ENCODE measurements at places on chromosomes 12 and 14.
A peak's percentile ranks its signal among the peaks of the same experiment; 100 is the strongest.

DNA sequence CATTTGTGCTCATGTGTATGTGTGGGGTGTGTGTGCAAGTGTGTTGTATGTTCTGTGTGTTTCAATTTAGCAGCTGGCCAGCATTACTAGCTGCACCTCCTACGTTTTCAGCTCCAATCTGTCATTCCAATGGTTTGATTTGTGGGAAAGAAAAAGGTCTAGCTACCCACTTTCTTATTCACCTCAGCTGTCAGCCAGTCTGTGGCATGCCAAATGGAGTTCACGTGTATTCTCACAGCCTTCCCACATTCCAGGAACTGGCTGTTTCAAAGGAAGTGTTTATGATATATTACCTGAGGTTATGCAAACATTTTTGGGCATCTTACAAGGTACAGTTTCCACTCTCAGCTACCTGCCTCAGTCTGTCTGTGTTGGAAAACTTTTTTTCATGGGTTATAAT is 220.2 kb upstream of the CPNE8 start:
- no peak for DNase-seq

GRCh38 chr12:57611108-57611826 is at the start of gene ARHGEF25:
TSS of gene ARHGEF25 (plus strand) at chr12:57611435. CDS start at chr12:57611895, 460 bp downstream.
- peak; percentile 60 for DNase-seq

DNA sequence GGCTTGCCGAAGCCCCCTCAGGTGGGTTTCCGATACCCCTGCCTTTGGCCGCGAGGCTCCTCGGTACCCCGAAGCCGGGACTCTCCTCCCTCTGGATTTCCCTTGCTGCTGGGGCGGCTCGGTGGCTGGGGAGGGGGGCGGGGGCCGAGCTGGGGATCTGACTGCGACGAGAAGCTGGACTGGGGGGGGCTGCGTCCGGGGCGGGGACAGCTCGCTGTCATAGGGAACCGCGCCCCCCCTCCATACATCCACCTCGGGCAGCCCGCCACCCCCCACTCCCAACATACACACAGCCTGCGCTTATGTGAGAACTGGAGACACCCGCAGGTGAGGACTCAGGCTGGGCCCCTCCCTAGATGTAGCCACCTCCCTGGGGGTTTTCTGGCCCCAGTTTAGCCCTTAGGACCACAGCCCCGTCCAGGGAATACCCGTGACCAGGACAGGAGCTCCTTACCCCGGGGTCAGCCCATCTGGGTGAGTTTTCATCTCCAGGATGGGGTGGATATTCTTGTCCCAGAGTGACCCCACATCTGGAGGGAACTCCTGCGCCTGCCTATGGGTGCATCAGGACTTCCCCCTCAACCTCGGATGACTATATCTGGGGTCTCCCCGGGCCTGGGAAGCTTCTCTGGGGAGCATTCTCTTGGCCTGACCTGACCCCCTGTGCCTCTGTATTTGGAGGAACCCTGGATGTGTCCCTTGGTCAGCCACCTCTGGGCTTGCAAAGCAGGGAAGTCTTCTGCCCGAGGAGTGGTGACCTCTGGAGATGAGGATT is 687 bp downstream of the ASIC1 start:
- no peak for DNase-seq

DNA sequence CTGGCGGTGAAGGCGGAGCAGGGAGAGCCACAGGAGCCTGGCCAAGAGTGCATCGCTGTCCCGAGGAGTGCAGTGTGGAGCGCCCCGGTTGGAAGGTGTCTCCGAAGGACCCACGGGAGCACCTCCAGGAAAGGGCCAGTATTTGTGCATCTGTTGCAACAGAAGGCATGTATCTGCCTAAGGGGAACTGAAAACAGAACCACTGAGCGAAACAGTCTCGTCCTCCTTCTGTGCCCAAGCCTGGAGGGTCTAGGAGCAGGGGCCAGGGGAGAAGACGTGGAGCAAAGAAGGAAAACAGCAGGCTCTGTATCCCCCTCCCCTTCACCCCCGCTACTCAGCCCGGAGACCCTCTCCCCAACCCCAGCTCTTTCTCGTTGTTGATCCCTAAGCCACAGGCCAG is 5.3 kb upstream of the LRRC10 start:
- DNase-seq = no peak

- no peak for DNase-seq
Observed at GRCh38 chr14:82094829-82095345, 561.2 kb upstream of the SEL1L start.

GRCh38 chr12:109458086-109458485 is 19.0 kb downstream of the KCTD10 start:
- DNase-seq = no peak

GRCh38 chr14:58637040-58637390 is 747 bp upstream of the DACT1 start:
- no peak for DNase-seq

- no peak for DNase-seq
Observed at GRCh38 chr14:85487215-85487614, 42.7 kb upstream of the FLRT2 start.

DNA sequence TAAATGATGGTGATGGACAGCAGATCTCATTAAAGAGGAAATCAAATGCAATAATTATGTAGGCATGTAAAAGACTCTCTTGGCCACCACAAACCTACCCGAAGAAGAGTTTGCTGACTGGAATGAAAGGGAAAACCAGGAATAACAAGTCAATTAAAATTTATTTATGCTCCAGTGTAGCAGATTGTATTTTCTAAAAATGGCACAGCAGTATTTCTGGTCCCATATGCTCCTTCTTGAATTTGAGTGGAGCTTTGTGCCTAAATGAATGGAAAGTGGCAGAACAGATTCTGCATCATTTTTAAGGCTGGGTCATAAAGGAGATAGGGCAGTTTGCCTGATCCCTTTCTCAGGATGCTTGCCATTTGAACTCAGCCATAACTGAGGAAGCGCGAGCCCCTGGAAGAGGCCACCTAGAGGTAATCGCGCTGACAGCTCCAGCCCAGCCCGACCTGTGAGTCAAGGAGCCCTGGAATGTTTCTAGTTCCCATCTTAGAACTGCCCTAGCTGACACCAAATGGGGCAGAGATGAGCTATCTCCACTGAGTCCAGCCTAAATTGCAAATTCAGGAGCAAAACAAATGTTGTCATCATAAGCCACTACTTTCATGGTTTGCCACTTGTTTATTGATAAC is 229.2 kb upstream of the TMTC1 start:
- peak; percentile 75 for DNase-seq

DNA sequence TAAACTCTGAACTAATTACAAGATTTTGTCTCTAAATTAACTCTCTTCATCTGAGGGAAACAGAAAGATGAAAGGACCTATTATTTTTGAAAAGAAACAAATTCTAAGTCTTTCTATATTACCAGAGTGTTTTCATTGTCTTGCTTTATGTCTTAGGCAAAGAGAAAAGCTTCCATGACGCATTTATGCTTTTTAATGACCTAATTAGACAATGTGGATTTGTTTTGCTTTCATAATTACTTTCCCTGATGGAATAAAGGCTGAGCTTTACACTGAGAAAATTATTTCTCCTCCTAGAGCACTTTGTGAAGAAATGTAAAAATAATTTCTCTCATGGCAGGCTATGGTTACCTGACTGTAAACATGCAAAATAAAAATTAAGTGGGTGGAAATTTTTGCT is 138.0 kb upstream of the SLCO1C1 start:
- DNase-seq = no peak

DNA sequence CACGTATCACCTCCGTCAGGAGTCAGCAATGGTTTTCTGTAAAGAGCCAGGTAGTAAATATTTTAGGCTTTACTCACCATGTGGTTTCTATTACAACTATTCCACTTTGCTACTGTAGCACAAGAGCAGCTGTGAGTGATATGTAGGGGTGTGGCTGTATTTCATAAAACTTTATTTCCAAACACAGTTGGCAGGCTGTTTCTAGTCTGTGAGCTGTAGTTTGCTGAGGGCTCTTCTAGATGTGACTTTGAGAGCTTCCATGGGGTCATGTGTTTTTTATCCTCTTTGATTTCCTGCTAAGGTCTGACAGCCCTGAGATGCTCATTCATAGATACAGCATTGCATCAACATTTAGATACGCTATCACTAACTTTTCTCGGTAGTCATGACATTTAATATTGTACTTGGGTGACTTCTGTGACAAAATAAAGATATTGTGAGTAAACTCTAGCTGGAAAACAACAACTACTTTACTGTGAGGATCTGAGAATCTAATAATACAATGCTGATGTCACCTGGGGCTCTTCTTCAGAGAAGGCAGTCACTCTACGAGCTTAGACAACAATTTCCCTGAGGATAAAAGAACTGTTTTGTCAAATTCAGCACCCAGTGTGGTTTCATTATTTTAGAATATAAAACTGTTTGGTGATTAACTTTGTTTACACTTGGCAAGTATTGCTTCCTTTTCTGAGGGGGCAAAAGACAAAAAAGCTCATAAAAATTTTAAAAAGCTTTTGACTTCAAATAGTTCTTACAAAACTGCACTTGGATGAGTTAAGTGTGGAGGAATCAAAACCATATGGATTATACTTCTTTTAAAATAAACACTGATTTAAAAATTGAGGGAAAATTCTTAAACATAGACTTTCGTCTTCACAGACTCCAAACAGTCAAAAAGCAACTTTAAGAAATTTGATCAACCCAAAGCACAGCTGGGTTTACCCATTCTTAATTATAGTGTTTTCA is 231.2 kb upstream of the DCN start:
- peak; percentile 47 for DNase-seq

GRCh38 chr12:123223241-123223668 is 9.7 kb downstream of the MPHOSPH9 start:
- DNase-seq = no peak

GRCh38 chr12:63103494-63104131 is 47.4 kb downstream of the AVPR1A start:
- peak; percentile 25 for DNase-seq

- no peak for DNase-seq
Observed at GRCh38 chr12:132433641-132434395, 56.1 kb upstream of the FBRSL1 start.

GRCh38 chr14:87615822-87616679 is 376.9 kb downstream of the GALC start:
- DNase-seq = peak; percentile 90

- DNase-seq = no peak
Observed at GRCh38 chr14:40240245-40240859, 808.1 kb upstream of the FBXO33 start.

DNA sequence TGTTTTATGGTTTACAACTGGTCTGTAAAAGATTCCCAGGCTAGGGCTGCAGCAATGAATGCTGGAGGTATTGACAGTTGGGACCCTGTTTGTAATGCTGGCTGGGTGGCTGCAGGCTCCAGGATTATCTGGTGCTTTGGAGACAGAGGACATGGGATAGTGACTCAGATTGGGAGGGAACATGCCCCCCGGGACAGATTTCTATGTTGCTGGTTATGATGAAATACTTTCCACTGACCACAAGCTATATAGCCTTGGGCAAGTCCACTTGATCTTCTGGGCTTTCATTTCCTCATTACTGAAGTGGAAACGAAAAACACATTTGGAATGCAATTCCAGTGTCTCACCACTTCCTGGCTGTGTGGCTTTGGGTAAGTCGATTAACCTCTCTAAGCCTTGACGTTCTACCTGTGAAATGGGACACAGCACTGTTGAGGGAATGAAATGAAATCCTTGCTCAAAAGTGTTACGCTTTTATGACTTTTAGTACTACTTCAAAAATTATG is 6.3 kb upstream of the TPCN1 start:
- peak; percentile 45 for DNase-seq

DNA sequence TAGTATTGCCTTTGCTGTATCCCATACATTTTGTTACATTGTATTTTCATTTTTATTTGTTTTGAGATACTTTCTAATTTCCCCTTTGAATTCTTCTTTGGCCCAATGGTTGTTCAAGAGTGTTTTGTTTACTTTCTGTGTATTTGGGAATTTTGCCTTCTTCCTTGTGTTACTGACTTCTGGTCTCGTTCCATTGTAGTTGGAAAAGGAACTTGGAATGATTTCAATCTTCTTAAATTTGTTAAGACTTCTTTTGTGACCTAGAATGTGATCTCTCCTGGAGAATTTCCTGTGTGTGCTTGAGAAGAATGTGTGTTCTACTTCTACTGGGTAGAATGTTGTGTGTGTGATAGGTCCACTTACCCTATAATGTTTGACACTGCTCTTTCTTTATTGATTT is 304.4 kb upstream of the RTL1 start:
- no peak for DNase-seq

DNA sequence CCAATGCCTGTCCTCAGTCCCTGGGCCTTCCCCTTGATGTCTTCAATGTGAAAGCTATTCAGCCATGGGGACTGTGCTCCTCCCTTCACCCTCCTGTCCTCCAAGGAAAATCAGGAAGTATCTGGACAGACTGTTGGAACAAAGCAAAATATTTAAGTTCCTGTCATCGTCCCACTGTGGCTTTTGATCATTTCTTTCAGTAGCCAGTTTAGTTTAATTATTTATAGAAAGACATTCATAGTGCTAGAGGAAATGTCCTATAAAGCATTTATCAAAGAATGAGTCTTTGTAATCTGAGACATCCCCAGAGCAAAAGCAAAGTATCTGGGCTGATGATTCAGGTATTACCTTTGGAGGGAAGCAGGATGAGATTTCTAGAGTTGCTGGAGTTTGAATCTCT is 254.1 kb downstream of the NRXN3 start:
- DNase-seq = no peak

GRCh38 chr12:47590771-47591360 is 115.0 kb downstream of the RPAP3 start:
- DNase-seq = no peak

DNA sequence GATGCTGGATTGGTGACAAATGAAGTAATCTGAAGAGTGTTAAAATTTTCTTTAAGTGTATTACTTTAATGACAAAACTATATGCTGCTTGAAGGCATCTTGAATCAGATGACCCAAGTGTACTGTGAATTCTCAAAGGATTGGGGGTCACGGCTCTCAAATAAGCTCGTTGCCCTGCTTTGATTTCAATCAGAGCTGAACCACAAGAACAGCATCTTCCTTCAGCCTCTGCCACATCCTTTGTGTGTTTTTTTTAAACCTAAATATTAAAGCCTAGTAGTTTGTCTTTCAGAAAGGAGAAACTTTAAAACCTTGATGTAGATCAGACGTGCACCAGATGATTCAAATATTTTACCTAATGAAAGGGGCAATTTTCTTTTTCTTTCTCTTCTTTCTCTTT is 11.7 kb downstream of the ELK3 start:
- DNase-seq = no peak

DNA sequence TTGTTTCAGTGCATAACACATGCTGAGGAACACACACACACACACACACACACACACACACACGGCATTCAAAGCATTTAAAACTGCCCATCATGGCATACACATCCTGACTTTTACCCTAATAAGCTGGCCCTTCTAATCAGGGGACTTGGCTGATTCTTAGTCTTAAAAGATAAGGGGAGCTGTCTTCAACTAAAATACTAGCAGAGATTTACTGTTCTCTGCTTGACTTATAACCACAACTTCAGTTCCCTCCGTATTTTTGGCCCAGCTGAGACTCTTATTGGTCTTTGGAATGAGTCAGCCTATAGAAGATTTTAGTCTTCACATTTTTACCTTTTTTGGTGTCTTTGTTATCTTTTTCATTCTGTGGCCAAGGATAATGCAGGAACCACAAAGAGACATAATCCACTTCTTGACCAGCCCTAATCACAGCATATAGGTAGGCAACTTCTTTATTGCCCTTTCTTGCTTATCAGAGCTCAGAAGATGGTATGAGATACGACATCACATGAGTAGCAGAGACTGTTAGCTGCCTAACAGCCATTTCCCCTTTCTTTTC is 25.1 kb upstream of the SLC8A3 start:
- DNase-seq = peak; percentile 68
